ENCODE measurements at places on chromosomes 11 and 22.

GRCh38 chr11:110973401-110973980 lies 261.3 kb upstream of the ARHGAP20 start:
- no peak for DNase-seq

DNA sequence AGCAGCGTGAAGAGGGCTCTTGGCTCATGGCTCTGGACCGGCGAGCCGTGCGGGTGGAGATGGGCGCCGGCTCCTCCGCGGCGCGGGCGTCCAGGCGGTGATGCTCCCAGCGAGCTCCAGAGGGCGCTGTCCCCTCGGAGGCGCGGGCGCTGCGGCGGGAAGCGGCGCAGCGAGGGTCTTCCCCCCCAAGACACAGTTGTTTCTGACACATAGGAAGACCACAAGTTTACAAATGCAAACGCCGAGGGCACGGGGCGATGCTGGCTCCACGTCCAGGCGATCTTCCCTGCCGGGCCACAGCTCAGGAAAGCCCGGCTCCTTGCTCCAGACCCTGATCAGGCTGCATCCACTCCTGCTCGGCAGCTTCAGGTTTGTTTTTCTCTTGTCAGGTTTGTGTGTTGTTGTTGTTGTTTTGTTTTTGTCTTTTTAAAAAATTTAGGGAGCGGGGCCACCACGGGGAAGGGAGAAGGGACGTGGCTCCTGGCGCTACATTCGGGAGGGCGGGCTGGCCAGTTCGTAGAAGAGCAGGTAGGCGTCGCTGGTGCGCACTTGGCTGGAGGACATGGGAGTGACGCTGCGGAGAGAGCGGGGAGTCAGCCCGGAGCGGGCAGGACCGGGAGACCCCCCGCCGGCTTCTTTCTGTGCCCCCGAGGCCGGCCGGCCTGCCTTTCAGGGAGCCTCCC lies 10.0 kb upstream of the MFRP start:
- peak; percentile 90 for DNase-seq

- DNase-seq: no peak
These were observed 24.2 kb downstream of the KRTAP5-5 start for GRCh38 chr11:1653541-1654387.

DNA sequence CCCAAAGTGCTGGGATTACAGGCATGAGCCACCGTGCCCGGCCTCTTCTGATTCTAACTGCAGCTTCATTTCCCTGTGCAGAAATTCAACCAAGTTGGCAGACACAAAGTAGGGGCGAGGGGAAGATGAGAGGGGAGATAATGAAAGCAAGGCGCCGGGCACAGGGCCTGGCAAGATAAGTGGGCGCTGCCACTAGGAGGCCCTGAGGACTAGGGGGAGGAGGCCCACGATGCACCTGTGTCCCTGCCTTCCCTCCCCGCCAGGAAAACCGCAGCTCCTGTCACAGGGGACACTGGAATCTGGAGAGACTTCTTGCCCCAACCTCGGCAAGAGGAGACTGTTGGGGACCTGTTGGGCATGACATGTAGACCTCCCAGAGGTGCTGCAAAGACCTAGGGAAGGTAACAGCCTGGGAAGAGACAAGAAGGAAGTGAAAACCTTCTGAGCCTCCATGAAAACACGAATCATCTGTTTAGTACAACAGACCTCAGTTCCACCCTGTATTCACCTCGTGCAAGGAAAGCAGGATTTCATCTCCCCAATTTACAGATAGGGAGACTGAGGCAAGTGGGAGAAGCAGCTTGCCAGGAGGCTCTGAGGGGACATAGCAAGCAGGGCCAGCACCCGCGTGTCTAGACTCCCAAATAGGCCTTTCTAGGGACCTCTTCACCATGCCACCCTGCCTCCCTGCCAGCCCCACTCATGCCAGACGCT lies 3.1 kb upstream of the LGALS1 start:
- no peak for DNase-seq

GRCh38 chr22:27385261-27385998 lies 416.1 kb downstream of the MN1 start:
- DNase-seq: no peak

- DNase-seq: no peak
These were observed 21.1 kb downstream of the RTN4R start for GRCh38 chr22:20247010-20247505.

DNA sequence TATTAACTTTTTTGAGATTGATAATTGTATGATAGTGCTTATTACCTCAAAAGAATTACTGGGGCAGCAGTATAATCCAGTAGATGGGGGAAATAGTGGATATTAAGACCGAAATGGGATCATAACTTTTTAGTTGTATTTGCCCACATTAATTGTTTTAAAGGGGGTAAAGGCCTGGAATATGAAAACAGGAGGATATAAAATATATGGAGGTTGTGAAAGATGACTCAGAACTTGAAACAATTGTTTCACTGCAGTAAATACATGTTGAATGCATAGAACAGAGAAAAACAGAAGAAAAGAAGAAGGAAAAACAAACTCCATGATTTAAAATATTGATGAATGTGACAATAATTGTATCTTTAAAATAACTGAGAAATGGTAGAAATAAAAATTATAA lies 94.1 kb upstream of the VPREB1 start:
- no peak for DNase-seq

DNA sequence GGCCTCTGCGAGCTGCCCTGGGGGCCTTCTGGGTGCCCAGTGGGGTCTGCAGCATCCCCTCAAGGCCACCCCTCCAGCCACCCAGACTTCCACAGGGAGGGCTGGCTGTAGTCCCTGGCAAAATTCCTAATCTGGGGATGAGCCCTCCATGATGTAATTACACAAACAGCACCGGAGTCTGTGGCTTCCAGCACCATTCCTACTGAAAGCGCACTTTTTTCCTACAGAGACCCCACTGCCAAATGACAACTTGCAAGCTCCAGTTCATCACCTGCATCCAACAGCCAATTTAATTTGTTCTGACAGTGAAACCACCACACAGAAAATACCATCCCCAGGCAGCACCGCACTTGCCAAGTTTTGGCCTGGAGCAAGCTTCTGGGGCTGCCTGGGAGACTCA lies 70.4 kb downstream of the TRMU start:
- no peak for DNase-seq

DNA sequence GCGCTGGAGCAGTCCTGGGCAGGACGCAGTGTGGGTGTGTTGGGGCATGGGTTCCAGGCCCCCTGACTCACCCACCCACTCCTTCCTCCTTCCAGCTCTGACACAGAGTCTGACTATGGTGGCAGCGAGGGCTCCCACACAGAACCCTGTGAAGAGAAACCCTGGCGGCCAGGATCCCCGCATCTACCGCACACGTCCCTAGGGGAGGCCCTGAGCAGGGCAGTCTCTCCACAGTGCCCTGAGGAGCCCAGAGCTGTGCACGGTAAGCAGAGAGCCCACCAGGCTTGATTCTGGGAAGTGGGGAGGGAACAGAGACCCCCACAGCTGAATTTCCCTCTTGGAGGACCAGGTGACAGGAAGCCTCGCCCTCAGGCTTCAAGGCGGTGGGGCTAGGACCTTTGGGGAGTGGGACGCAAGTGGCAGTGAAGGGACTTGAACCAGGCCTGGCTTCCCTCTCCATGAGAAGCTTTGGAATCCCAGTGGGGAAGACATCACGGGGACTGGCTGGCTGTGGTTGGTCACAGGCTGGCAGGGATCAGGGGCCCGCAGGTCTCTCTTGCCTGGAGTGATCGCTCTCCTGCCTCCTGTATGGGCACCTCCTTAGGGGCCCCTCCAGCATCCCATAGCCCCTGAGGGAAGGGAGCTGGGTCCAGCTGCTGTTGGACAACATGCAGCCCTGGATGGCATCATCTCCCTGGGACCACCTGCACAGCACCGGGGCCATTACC lies 96.4 kb upstream of the PARVA start:
- no peak for DNase-seq

DNA sequence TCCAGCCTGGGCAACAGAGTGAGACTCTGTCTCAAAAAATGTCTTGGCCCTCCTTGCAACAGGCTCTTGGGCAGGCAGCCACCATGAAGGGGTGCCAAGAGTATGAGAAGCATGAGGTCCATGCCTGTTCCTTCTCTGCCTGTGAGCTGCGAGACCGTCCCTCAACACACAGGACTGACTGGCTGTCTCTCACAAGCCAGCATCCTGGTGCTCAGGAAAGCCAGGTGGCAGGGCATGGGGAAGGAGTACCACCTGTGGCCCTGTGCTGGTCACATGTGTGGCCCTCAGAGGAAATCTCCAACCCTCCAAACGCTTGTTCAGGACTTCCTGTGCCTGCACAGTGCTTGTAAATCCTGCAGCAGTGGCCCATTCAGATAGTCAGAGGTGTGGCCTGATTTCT lies 83.2 kb downstream of the ATXN10 start:
- no peak for DNase-seq

DNA sequence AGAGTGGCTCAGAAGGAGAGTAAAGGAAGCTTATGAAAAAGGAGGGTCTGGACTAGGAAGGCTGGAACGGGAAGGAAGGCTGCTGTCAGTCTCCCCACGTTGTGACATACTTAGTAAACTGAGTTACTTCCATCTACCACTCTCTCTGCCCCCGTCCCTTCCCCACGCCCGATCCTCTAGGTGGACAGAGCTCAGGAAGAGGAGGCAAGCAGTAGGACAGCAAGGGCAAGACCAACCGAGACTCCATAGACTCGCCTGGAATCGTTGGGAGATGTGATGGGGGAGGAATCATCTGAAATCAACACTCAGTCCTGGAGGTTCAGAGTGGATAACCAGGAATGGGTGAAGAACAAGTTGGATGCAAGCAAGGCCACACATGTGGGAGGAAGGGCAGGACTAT lies 240.7 kb downstream of the BUD13 start:
- no peak for DNase-seq

- DNase-seq: no peak
These were observed 5.1 kb downstream of the ARSA start for GRCh38 chr22:50622723-50623327.

DNA sequence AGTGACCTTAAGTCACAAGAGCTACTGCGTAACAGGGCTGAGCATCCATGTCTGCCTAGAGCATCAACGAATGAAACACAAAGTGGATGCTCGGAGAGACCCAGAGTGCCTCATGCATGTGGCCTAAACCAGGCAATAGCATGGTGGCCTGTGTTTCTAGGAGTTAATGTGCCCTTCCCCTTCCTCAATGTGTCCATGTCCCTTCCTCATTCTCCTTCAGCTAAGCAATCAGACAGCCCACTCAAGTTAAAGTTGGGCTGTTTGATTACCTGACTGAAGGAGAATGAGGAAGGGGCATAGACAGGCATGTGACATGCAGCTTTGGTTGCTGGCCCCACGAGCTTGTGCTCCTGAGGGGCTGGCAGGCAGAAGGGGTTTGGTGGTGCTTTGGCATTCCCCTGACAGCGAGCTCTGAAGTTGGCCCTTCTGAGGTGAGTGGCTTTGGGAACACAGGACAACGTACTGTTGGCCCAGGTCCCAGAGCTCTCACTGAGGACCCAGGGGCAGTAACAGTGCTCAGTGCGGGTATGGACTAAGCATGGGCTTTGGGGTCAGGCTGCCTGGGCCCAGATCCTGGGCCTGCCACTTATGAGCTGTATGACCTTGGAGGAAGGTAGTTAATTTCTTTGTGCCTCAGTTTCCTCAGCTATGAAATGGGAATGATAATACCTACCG lies 46.7 kb downstream of the IRAG1 start:
- no peak for DNase-seq

GRCh38 chr22:39953101-39953500 lies 7.1 kb upstream of the TMA7B start:
- DNase-seq: no peak

DNA sequence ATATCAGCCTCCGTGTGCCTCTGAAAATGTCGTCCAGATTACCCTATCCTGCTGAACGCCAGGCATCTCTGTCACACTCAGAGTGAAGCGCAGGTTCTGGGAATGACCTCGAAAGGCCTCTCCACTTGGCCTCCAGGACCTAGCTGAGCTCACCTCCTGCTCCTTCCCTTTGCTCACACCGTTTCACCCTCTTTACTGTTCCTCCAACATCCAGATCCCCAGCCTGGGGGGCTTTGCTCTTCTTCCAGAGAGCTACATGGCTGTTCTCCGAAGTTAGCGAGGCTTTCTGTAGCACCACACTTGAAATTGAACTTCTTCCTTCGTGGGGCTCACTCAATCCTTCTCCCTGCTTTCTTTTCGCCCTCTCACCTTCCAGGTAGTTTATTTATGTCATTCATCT lies 27.9 kb downstream of the GLB1L2 start:
- no peak for DNase-seq

DNA sequence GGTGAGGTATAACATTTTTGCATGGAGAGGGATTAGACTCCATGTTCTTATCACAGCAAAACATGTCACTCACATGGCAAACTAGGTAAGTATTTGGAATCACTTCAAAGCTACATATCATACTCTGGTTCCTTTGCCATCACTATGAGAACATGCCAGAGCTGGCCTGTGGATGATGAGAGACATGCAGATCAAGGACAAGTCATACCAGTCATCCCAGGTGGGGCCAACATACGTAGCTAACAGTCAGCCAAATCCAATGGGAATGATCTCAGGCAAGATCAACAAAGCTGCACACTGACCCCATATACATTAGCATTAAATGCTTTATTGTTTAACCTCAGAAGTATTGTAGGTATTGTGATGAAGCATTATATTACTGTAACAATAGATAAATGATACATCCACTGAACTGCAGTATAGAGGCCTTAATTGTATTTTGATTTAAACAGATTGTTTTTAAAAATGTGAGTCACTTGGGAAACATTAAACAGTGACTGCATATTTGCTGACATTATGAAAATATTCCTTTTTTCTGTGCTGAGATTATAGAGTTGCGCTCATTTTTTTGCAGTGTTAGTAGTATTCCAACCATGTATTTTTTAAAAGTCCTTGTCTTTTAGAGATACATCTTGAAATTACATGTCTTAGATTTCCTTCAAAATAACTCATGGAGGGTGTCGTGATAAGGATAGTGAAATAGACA lies 37.3 kb upstream of the ARL14EP start:
- DNase-seq: no peak

GRCh38 chr22:46969491-46969890 lies 207.0 kb downstream of the TBC1D22A start:
- DNase-seq: no peak

DNA sequence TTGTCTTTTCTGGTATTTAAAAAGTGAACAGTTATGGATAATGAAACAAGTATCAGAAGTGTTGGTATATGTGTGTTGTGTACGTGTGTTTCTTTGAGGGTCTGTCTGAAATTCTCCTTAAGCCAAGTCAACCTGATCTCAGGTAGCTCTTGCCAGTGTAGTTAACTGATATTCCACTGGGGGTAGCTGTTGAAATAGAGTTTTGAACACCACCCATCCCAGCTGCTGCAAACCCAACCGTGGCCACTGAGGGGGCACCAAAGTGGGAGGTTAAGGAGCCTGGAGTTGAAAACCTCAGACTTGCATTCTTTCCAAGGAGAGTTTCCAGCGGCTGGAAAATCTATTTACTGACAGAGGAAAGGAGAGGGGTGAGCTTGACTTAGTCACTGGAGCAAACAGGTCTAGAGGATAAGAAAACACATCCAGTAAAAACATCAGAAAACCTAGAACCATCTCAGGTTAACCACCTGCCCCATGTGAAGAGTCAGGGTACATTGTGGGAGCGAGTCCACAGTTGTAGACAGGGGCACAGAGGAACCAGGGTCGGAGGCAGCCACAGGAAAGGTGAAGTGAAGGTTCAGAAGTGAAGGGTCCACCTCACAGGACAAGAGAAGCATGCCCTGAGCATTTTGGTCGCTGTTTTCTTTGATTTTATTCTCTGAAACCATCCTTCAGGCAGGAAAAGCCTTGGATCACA lies 8.8 kb upstream of the CUL5 start:
- DNase-seq: peak; percentile 92

All from mesendoderm (in vitro differentiated cells).